AG04449 (cell line): ENCODE measurements at places on chromosomes 12 and 14.

DNA sequence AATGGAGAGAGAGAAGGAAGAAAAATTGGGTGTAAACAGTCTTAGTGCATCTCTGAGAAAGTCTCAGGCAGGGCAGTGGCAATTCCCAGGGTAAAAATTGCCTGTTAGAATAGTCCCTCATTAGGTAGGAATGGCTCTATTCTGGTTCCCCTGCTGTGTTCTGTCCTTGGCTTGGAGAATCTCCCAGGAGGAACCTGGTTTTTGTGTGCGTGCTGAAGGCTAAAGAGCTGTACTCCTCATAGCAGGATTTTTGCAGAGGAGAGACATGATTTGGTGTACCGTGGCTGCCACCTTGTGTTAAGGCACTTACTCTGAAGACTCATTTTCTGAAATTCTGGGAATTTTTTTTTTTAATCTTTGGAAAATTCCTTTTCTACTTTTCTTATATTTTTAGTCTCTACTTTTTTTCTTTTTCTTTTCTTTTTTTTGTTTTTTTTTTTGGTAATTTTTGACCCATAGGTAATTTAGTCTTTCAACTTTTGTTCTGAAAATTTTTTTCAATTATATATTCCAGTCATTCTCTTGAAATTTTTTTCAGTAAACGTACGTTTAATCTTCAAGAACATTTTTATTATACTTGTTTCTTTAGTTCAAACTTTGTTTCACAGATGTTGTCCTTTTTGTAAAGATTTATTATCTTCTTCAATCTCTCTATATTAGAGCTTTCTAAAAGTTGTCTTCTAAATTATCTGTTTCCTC, 63.8 kb downstream of the FBXO33 start:
- DNase-seq: peak; percentile 40

GRCh38 chr12:6426882-6427671, 17.7 kb upstream of the CD27 start:
- DNase-seq: no peak

GRCh38 chr12:116773276-116773731, 35.2 kb downstream of the RNFT2 start:
- no peak for DNase-seq

DNA sequence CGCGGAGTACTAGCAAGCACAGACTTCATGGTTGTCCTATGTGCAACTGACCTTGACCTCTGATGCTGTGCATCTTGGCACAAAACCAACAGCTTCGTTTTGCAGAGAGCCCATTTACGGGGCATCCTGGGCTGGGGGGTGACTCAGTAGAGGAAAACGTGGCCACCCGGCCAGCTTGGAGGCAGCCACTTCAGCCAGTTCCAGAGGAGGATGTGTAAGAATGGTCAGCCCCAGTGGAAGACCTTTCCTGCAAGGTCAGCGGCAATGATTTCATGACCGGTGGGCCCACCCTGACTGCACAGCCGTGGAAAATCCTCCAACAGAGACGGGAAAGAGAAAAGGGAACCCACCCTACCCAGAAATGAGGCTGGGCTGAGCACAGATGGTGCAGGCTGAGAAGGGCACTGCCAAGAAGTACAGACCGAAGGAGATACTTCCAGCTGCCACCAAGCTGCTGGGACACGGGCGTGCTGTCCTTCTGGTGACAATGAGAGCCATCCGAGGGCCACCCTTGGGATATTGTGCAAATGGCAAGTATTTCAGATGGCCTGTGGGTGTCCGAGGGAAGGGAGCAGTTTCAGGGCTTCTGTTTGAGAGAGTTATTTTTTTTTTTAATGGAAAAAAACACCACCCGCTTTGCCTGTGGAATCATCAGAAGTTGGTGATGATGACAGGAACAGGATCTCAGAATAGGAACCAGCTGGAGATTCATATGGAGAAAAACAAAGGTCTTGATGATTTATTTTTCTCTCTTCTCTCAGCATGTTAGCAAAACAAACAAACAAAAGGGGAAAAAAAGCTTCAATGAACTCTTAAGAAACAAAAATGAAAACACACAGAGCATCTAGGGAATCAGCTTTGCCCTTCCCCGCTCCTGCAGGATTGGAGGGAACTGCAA, 120.2 kb upstream of the RFLNA start:
- DNase-seq: peak; percentile 40

DNA sequence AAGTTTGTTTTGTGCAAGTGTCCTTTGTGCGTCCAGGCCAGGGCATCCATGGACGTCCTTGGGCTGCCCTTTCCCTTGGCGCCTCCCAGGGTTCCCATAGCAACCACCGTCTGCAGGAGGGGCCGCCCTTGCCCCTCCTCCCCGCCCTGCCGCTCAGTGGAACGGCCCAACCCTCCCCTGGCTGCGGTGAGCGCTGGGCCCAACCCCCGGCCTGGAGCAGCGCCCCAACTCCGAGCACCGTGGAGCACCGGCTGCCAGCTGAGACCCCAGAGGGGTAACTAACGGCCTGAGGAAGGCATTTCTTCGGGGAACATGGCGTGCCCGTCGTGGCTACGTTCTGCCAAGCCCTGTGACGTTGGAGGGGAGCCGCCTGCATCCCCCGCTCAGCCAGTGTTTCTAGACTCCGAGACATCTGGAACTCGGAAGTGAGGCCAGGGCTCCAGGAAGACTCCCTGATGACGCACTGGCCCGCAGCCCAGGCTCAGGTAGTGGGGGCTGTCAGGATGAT, 5.3 kb upstream of the ACACB start:
- DNase-seq: no peak

DNA sequence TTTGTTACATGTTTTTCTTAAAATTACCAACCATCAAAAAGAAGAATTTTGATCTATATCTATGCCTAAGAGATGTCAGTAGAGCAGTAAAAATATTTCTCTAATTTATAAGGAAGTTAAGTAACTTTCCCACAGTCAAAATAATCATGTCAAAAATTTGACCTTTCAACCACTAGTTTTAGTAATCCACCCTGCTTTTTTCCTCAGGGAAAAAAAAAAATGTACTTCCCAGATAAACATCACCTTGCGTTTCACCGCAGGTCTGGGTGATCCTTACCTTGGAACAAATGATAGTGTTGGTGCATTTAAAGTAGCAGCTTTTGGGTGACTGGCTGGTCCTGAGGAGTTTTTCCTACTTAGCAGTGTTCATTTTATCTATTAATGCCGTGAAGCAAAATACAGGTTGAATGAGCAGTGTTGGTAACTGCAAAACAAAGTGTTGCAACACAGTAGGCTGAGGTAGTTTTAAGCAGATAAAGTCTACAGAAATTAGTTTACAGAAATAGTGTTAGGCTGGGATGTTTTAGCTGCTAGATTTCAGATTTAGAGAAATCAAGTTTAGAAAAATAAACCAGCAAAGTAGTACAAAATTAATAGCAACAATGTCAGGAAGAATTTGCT, 137.2 kb upstream of the DNM1L start:
- no peak for DNase-seq

- no peak for DNase-seq
Measured at GRCh38 chr12:95672166-95672565, 118.4 kb downstream of the NTN4 start.

DNA sequence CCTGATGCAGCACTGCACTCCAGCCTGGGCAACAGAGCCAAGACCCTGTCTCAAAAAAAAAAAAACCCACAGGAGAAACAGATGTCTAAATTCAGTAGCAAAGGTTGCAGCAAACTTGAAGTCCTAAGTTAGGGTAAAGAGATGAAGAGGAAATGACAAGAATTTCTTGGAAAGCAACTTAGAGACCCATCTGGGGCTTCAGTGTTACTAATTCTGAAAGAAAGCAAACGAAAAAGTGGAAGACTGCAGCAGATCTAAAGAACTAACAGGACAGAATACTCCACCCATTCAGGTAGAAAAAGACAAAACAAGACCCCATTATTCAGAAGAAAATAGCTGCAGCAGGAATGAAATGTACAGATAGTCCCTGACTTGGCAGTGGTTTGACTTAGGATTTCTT, 31.9 kb downstream of the RESF1 start:
- DNase-seq: no peak

DNA sequence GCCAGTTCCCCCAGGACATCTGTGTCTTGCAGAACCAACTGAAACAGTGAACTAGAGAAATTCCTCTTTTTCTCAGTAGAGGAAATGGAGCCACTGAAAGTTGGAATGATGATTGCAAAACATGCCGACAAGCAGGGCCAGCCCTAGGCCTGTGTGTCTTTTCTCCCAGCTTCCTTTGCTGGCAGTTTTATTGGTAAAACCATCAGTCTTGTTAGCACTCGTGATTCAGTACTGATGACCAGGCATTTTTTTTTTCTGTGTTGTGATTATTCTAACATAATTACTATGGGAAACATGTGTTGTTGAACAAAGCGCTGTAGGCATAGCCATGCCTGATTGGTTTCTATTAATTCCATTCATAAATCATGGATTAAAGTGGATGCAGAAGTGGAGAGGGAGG, 620.7 kb downstream of the AACS start:
- DNase-seq: no peak

DNA sequence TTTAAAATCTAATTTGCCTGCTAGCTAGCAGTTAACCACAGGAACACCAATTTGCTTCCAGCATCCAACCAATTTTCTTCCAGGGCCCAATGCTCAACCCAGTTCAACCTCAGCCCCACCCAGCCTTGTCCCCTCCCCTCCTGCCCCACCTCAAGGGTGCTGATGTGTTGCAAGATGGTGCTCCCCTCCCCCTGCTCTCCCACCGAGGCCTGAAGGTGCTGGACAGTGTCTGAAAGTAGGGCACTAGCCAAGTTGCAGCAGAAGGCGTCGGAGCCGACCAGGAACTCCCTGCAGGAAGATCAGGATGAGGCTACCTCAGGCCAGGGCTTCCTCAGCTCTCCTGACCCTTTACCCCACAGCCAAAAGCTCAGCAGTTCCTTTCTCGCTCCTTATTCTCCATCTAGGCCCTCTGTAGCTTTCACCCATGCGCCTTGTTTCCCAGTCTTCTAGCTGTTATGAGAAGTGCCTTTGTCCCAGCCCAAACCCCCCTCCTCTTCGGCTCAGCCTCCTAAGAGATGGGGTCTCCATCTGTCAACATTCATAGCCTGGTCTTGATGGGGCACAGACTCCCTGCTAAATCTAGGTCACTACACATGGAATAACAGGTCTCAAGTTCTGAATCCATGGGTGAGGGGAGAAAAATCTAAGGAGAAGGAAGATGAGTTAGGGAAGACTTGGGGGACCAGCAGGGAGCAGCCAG, 3.6 kb downstream of the STAT6 start:
- DNase-seq: no peak

GRCh38 chr12:27018037-27018436, 3.9 kb upstream of the TM7SF3 start:
- DNase-seq: no peak

- no peak for DNase-seq
Measured at GRCh38 chr12:9112076-9112853, 3.5 kb downstream of the A2M start.

DNA sequence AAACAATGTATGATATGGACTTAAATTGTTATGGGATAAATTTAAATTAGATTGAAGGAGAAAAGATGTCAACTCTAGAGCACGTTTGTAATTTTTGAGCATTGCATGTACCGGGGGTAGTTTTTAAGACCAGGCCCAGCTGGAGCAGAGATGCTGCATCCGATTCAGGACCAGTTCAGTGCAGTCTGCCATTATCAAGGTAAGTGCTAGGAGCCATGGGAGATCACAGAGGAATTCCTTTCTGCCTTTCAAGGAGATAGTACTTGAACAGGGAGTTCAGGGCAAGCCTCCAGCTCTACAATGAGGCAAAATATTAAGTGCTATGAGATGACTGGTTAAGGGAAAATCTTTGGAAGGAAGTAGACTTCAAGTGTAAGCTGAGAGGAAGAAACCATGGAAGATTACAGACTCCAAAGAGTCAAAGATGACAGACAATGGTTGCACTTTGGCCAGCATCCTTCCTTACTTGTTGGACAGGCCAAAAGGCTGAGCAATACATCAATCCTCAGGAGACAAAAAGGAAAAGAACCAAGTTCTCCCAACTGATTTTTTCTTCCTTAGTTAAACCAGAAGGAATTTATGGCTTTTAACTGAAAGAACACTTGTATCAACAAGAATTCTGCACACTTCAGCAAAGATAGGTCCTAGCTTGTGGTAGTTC, 113.2 kb upstream of the HIF1A start:
- no peak for DNase-seq

DNA sequence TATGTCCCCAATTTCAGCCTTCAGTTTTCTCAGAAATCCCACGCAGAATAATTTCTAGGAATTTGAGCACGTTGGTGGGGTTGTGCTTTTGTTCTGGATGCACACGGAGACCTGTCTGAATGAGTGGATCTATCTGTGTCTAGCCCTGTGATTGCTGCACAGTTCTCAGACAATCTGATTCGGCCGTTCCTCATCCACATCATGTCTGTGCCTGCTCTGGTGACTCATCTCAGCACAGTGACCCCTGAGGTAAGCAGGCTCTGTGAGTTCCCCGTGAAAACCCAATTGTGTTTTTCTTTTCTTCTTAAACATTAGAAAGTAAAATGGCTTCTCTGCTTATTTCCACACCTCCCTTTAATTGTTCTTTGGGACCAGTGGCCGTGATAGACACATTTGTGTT, 20.2 kb downstream of the UBE3B start:
- DNase-seq: no peak

- DNase-seq: no peak
Measured at GRCh38 chr12:27436768-27437167, 9.8 kb upstream of the SMCO2 start.

- no peak for DNase-seq
Measured at GRCh38 chr12:25852792-25853191, 105.7 kb upstream of the RASSF8 start.

DNA sequence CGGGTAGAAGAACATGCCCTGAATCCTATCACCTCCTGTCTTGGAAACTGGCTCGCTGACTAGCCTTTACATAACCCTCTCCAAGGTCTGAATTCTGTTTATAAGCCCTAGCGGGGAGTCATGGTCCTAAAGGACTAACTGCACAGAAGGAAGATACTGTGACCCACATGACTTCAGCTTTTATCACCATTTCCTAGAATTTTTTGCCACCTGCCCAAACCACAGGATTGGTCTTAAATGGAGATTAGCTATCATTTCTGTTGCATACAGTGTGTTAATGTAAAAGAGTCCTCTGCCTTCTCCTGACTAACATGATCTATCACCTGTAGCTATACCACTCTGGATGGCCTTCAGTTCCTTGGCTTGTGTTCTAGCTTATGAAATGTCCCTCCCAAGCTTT, 319.2 kb downstream of the DUSP6 start:
- DNase-seq: no peak

DNA sequence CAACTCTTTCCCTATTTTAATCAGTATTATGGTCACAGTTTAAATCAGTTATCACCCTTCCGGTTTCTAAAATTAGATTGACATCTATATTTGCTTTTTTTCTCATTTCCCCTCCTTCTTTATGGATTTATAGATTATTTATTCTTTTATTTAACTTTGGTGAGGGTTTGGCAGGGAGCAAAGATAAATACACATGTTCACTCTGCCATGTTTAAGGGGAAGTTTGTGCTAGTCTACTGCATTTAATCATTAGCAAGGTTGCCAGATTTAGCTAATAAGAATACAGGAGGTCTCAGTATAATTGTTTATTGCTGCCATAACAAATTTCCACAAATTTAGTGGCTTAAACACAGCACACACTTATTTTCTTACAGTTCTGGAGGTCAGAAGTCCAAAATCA, 204.0 kb upstream of the BTG1 start:
- DNase-seq: no peak

DNA sequence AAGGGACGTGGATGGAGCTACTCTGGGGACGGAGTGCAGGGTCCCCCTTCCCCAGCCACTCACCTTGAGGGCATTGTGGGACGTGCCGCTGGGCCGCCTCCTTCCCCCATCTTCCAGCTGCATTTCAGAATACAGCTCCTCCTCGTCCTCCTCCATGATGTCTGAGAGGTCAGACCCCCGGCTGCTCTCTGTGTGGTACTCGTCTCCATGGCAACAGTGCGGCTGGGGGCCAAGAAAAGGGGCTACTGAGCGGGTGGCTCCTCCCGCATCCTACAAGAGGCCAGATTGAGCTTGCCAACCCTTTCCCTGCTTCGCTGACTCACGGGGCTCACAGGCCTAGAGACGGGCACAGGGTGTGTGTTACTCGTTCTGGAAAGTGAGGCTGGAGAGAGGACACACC, 90.4 kb downstream of the PIWIL1 start:
- DNase-seq: no peak
